Left renal cortex interstitium (tissue), 4 donors: ENCODE measurements at places on chromosomes 11 and 22. TPM values are rescaled to one million over a fixed set of nuclear protein-coding genes. Genes with fewer than 3 reads are reported as not detected.

DNA sequence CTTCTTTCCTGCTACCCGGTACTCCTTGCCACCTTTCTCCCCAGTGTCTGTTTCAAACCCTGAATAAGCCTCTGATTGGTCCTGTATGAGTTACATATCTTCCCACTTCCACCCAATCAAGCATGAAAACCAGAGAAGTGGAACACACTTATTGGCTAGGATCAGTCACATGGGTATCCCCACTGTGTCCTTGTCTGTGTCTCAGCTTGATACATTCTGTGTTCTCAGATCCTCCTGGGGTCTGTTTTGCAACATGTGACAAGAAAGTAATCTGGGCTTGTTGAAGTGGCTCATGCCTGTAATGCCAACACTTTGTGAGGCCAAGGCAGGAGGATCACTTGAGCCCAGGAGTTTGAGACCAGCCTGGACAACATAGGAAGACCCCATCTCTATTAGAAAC lies 23.9 kb downstream of the MCHR1 start:
- DNase-seq = no peak

DNA sequence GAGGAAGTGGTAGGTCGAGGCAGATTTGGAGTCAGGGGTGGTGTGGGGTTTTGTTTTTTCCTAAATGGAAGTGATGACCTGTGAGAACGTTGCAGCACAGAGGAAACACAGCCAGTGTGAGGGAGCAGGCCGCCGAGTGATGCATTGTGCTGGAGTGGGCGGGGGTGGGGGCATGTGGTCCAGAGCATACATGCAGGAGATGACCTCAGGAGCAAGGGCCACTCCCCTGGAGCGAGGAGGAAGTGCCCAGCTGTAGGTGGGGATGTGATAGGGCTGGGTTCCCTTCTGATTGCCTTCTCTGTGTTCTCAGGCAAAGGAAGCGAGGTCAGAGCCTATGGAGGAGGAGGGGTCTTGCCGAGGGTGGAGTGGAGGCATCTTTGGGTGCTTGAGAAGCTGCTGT lies 81.4 kb downstream of the PPP6R3 start:
- no peak for DNase-seq

- DNase-seq = no peak
These were observed 6.6 kb upstream of the KCTD17 start for GRCh38 chr22:37044634-37045625.

DNA sequence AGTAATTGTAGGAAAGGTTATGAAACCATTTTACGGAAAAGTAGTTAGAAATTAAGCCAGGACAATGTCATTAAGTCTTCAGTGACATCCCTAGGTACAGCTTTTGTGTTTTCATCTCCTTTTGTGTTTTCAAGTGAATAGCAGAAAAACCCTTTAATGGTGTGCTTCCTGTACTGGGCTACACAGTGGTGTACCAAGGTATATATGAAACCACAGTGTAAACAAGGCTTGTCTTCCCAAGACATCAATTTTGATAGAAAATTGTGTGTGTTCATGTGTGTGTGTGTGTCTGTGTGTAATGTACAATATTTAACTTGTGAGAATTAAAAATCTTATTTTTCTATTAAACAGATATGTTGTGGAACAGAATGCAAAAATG lies 8.9 kb downstream of the MRPL17 start:
- DNase-seq = no peak

GRCh38 chr22:24140357-24140756 lies 40.9 kb upstream of the SUSD2 start:
- no peak for DNase-seq

The OR52H1 gene
- polyA plus RNA-seq = not detected

The ZBED4 gene
- 16.2 TPM for polyA plus RNA-seq

DNA sequence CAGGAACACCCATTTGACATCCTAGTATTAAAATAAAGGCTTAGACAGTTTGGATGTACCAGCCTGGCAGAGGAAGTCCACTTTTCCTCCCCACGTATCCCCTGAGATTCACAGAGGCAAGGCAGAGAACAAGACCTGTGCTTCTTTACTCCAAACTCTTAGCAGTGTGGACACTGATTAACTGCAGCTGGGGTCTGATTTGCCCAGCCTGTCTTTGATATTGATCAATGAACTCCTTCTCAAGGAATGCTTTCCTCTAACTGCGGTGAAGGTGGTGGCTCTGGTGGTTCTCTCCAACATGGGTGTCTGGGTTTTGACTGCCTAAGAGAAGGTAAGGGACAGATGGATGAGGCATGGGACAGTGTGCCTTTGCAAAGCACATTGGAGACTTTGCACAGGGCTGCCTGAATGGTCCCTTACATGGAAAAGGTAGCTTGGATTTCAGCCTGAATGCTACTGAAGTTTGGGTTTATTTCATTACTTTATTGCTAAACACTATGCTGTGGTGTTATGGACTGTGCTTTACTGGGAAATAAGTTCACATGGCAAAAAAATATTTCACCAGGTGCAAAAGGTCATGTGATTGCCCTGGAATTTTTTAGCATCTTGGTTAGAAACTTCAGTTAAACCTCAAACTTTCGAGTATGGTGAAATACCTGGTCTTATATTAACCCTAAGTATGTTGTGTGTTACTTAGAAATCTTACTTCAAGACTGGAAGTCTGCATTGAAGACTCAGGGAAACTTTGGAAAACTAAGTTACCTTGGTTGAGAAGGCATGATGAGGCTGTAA lies 1.8 kb downstream of the GAS2 start:
- DNase-seq = no peak

GRCh38 chr22:46803031-46803880 lies 40.8 kb downstream of the TBC1D22A start:
- DNase-seq = peak; percentile 9

GRCh38 chr11:103295704-103296103 lies 186.5 kb downstream of the DYNC2H1 start:
- no peak for DNase-seq

DNA sequence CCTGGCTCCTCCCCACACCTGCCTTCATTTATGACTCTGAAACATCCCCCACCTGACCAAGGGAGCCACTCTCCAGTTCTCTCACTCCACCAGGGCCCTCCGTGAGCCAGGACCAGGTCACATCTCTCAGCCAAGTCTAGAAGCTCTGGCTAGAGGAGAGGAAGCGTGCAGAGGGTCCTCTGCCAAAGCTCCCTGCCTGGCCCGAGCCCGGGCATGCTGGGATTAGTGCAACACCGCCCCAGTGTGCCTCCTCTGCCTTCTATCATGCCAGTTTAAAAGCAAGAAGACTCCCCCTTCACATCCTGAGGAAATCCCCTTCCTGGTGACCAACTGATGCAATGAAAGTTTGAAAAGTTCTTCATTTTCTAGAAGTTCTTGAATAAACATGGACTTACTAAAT lies 23.5 kb downstream of the TP53AIP1 start:
- no peak for DNase-seq

GRCh38 chr11:116503216-116504160 lies 269.3 kb downstream of the BUD13 start:
- DNase-seq = no peak

DNA sequence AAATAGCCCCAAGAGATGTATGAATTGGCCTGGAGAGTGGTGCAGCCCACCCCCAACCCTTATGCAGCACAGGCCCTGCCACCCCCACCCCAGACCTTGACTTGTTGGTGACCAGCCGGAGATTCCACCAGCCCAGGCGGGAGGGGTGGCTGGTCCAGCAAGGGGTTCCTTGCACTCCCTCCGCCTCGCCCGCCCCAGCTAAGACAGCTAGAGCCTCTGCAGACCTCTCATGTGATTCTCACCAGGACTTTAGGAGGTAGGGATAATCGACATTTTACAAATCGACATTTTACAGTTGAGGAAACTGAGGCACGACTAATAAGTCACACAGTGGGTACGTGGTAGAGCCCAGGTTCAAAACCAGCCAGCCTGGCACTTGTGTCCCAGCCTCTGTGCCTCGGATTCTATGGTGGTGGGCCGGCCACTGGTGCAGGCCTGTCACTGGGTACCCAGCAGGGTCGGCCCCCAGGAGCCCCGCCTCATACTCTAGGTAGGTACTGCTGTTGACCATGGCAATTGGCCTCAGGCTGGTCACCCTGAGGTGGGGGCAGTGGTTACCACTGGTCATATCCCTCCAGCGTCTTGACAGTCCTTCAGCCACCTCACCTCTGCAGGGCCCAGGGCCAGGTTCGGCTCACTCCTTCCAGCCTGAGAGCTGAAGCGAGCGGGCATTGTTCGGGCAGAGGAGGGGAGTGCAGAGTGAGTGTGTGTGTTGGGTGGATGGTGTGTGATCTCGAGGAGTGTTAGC lies 35.0 kb upstream of the MYRF start:
- no peak for DNase-seq

- no peak for DNase-seq
These were observed 55.7 kb downstream of the RAB38 start for GRCh38 chr11:88119561-88119960.
